ENCODE measurements at places on chromosomes 4 and X.
A peak's percentile ranks its signal among the peaks of the same experiment; 100 is the strongest.

DNA sequence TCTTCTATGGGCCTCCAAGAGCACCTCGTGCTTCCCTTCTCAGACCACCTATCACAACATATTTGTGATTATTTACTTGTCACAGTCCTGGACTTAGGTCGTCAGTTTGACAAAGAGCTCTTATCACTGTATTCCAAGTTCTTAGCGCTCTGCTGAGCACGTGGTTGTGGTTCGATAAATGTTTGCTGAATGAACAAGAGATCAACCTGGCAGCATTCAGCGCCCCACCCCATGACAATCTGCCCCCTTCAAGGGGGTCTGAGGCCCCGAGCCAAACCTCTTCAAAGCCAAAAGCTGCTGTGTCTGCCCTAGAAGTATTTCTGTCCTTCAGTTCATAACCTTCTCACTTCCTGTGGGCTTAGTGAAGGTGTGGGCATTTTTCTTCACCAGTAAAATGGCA lies 15.0 kb downstream of the RPS4X start:
- no peak for DNase-seq

DNA sequence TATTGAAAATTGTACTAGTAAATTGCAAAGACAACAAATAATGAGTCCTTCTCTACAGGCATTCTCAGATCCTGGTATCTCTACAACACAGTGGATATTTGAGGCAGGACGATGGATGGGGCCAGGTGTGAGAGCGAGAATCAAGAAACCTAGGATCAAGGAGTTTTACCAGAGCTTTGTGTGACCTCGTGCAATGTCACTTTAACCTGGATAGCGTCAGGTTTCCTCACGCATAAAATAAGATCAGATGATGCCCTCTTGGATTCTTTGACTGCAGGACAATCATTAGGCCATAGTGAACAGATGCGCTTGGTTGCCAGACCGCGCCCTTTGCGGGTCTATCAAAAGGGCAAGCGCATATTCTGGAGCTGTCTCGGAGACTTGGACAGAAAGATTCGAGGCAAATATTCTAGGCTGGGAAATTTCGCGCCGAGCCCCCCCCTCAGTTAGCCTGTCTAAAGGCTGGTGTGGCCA lies 66.6 kb downstream of the FBXO8 start:
- DNase-seq, result no peak

DNA sequence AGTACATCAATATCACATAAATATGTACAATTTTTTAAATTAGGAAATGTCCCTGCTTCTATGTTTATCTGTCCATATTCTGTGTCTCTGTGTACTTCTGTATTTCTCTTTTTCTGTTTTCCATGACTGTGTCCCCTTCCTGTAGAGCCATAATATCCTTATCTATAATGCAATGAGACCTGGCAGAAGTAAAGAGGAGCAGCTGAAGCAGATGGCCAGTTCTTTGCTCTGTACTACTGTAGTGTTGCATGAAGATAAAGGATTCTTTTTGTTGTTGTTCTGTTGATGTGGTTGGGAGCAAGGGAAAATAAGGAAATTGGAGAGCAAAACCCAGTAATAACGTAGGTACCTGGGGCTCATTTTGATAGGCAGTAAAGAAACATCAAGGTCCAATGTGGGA lies 301.7 kb downstream of the ADGRL3 start:
- DNase-seq, result no peak

- peak; percentile 34 for DNase-seq
These were observed at the start of gene ELOVL6 for GRCh38 chr4:110198435-110199416. ELOVL6 (minus strand) TSS chr4:110198615; CDS start chr4:110198335, 280 bp downstream.

DNA sequence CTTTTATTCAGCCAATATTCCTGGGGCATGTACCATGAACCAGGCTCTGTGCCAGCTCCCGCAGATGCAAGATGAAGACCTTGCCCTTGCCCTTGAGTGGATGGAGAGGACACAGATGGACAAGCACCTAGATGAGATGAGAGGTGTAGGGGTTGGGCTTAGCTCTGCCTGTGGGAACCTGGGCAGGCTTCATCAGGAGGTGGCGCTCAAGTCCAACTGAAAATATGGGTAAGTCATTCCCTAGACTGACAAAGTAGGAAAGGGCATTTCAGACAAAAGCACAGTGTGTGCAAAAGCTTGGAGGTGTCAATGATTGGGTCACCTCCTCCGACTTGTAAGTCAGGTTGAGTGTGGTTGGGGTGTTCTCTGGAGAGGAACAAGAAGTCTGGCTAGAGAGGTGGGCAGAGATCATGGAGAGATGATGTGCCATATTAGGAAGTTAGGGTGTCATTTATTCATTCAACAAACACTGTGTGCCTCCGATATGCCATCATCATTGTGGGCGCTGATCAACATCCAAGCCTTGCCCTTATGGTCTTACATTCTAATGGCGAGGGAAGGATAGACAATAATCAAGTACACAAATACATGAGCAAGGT lies 64.6 kb downstream of the ANAPC4 start:
- peak; percentile 41 for DNase-seq

DNA sequence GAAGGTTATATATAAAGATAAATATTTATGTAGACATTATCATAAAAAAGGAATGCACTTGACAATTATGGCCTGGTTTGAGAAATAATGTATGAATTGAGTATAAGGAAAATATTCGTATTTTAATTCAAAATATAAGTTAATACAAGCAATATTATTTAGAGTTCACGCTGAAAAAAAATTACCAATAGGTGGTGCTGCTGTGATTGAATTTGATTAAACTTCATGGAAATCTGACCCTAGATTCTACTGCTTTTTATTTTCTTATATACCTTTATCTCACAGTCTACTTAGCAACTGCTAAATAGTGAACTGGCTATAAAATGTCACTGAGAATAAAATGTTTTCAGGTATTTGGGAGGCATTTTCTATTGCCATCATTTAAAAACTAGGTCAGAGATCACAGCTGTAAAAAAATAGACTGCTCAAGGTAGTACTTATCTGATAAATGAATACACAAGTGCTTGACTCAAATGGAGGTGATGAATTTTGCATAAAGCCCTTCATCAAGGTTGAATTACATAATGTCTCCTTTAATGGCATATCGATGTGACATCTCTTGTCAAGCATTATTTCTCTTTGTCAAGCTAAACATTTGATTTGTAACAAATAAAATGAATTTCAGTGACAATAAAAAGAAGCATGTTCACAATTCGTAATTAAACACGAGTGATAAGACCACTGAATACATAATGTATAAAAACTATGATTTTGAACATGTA lies 1638.8 kb upstream of the PCDH7 start:
- no peak for DNase-seq

- DNase-seq, result no peak
These were observed 175.0 kb upstream of the HS3ST1 start for GRCh38 chr4:11603591-11604194.

DNA sequence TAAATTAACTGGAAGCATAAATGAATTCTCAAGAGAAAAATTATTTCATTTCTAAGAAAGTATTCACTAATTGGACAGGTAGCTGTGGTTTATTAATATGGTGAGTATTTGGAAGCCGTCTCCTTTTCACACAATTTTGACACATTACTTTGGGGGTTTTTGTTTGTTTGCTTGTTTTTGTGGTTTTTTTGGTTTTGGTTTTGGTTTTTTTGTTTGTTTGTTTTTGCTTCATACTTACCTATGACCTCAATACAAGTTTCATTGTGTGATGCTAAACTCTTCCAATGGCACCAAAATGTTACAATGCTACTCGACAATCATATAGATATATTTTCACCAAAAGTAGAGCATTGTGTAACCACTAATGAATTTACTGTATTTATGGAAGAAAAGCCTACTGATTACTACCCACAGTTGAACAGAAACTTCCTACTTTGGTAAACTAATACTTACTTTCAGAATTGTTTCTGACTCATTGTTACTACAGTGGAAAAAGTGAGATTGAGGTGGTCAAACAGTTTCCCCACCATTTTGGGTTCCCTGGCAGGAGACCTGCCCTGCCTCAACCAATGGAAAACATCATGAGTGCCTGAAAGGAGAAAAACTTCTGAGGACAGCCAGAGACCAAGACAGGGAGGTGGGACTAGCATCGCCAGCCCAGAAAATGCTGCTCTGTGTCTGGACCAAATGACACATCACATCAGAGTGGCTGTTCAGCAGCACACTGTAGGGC lies 443.1 kb downstream of the HNRNPD start:
- DNase-seq, result no peak

DNA sequence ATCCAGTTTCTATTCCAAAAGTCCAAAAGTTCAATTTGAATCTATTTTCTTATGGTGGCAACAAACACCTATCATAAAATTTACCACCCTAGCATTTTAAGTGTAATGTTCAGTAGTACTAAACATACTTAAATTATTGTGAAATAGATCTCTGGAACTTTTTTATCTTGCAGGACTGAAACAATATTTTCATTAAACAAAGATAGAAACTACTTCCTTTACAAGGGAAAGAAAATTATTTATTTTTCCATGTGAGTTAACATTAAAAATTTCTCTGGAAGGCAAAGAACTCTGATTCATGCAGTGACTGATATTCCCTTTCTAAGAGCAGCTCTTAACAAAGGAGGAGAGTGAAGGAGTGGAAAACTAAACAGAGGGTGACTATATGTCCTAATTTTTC lies 40.2 kb downstream of the ADH7 start:
- DNase-seq, result no peak

GRCh38 chrX:123920105-123920785 lies 41.3 kb upstream of the STAG2 start:
- no peak for DNase-seq

GRCh38 chr4:174697896-174698295 lies 131.2 kb downstream of the GLRA3 start:
- DNase-seq, result no peak

- DNase-seq, result no peak
These were observed 34.3 kb downstream of the KANTR start for GRCh38 chrX:53128097-53128749.

DNA sequence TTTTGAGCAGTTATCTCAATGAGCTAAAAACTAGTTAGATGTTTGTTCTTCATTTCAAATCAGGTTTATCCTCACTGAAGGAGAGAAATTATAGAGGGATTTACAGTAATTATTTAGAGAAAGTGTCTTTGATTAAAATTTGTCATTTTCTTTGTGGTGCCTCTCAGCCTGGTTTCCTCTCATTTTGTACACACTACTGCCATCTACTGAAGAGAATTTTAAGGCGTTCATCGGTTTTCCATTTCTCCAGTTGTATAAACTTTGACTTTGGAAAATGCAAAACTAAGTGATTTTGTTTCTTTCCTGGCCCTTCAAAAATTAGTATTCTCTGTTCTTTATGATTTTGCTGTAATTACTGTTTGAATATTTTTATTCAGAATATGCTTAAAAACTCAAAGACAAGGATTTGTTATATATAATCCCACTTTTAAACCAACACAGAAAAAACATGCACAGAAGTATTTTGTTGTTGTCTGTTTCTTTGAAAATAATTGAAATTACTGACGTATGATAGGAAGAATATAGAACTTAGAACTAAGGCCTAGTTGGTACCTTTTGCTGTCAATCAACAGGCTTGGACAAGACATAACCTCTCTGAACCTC lies 34.4 kb upstream of the ANXA3 start:
- DNase-seq, result peak; percentile 3

GRCh38 chr4:1469043-1469442 lies 62.8 kb upstream of the NKX1-1 start:
- DNase-seq, result no peak

GRCh38 chr4:127048376-127049044 lies 584.2 kb upstream of the INTU start:
- no peak for DNase-seq

DNA sequence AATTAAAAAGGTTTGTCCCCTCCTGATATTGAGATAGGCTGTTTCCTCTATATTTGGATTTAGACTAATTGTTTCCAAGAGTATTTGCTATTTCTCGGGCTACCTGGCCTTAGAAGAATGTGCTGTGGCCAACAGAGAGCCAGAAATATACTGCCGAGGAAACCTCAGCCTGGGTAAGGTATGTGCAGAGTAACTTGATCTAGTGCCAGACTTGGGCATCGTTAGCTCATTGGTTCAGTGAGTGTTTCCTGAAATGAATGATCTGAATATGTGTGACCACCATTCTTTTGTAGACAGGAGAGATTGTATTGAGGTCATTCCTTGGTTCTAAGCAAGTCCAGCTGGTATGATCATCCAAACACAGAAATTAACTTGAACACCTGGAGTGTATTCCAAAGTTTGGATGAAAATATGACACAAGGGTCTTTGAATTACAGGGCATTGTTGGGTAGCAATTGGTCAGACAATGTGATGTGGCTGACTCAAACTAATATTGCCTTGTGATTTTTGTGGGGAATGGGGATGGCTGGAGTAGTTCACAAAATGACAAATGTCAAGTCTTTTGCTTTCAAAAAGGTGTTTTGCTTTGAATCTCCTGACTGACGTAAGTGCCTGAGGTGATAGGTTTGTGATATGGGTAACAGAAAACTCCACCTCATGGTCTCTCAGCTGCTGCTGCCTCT lies 100.2 kb upstream of the CXCL13 start:
- no peak for DNase-seq

GRCh38 chrX:139909712-139910111 lies 23.1 kb downstream of the ATP11C start:
- no peak for DNase-seq

DNA sequence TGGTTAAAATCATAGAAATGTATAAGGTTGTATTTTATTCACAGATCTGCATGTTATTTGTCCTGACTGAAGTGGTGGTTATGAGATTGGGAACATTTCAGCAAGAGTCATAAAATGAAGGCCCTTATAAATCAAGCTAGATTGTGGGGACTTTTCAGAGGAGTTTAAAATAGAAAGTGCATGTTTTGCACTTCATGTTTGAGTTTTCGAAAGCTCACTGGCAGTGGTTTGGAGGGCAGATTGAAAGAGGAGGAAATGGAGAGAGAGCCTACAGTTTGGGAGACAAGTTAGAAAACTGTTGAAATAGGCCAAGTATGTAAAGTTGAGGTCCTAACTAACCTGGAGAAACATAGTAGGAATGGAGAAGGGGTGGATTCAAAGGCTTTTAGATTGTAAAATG lies 124.9 kb downstream of the KDM6A start:
- DNase-seq, result no peak

DNA sequence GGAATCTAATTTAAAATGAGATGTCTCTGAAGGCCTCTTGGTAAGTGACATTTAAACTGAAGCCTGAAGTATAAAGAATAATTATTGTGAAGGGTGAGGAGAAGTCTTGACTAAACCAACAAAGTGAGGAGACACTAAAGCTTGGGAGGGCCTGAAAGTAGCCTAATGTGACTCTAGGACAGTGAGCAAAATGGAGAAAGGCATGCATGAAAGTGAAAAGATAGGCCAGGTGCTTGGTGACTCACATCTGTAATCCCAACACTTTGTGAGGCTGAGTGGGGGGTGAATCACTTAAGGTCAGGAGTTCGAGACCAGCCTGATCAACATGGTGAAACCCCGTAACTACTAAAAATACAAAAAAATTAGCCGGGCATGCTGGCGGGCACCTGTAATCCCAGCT lies 46.9 kb upstream of the SMARCAD1 start:
- DNase-seq, result no peak

Measured in SW 1271 (cell line).